Cortex of kidney (tissue), 1 donor: ENCODE measurements at places on chromosomes 2 and 18.

GRCh38 chr2:121235542-121235941 is 49.5 kb downstream of the TFCP2L1 start:
- no peak for DNase-seq

DNA sequence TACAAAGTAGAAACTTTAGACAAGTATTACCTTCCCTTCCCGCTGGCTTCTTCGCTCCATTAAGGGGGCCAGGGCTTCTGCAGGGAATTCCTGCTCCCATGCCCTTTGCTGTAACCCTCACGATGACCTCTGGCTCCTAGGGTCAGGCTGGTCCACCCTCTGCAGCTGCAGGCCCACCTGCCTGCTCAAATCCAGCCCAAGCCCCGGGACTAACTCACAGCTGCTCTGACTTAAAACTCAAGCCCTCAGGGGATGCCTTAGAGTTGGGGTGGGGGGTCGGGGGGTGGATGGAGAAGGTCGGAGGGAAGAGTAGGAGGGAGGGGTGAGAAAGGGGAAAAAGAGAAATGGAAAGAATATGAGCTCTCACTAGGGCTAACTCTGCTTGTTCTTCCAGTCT is 4.9 kb downstream of the IGFBP5 start:
- no peak for DNase-seq

DNA sequence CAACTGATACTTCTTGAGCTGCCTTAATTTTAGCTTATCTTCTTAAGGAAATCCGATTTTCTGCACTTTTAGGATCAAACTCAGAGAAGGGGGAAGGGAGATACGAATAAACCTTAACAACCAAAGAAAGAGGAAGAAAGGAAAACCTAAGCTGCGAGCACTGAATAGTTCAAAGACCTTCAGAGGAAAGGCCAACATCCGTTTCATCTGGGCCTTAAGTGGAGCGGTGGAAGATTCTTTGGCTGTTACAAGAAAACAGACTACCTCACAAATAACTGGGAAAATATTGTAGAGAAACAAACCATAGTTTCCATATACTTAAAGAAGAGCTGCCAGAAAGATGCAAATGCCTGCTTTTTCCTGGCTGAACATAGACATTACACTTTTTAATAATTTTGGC is 43.6 kb downstream of the VIT start:
- no peak for DNase-seq

GRCh38 chr2:139924070-139924469 is 1143.9 kb upstream of the NXPH2 start:
- DNase-seq, result no peak

- no peak for DNase-seq
These were observed 62.1 kb downstream of the CCDC148 start for GRCh38 chr2:158394453-158394852.

- DNase-seq, result no peak
These were observed 46.4 kb downstream of the TEX51 start for GRCh38 chr2:126945118-126945517.

GRCh38 chr2:31263636-31264190 is 29.8 kb downstream of the EHD3 start:
- DNase-seq, result no peak

DNA sequence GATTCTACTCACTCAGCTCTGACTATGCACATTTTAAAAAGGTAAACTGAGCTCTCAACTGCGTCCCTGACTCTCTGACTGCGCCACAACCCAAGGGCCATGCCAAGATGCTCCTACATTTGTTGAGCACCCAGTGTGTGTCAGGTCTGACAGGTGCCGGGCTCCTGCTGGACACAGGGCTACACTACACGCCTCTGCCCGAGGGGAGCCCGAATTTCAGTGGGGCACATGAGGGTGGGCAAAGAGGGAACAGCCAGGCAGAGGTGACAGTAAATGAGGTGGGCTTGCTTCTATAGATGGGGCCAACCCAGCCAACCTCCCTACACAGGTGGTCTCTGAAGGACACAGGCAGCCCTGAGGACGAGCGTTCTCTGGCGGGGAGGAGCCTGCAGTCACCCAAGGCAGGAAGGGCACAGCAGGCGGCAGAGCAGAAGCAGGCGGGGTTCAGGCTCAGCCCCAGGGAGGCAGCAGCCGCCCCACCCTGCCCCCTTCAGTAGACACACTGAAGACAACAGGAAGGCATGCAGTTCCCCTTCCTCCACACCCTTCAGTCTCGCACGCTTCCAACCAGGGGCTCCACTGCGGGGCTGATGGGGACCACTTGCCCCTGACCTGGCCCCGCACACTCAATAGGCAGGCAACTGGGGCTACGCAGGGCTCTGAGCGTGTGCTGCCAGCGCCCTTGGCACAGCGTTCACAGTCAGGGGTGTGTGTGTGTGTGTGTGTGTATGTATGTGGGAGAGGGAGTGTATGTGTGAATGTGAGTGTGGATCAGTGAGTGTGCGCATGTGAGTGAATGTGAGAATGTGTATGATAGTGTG is 98.4 kb downstream of the UXS1 start:
- DNase-seq, result no peak

- DNase-seq, result no peak
These were observed 162.2 kb upstream of the TWIST2 start for GRCh38 chr2:238685713-238686112.

DNA sequence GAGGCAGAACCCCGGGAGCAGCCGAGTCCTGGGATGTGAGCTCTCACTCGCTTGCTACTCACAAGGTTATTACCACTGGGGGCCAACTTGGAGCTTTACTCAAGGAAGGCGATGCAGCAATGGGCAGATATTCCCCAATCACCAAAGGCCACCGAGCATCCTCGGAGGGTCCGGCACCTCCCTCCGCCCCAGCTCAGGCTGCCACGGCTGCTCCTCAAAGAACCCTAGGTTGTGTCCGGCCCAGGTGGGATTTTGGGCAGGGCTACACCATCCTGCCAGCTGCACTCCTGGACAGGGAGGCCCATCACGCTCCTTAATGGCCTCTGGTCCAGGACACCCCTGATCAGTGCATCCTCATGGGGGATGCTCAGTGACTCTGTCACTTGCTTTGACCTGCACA is 24.8 kb downstream of the FBLN7 start:
- DNase-seq, result no peak

GRCh38 chr2:166614503-166614902 is 120.5 kb upstream of the SCN7A start:
- no peak for DNase-seq

GRCh38 chr2:76188334-76189008 is 477.8 kb upstream of the GCFC2 start:
- DNase-seq, result no peak

GRCh38 chr2:208072250-208072892 is 47.0 kb upstream of the PLEKHM3 start:
- DNase-seq, result no peak

- DNase-seq, result no peak
These were observed 766.4 kb upstream of the ID2 start for GRCh38 chr2:7915302-7916091.

- DNase-seq, result no peak
These were observed 122.5 kb downstream of the ASXL3 start for GRCh38 chr18:33700513-33700976.

DNA sequence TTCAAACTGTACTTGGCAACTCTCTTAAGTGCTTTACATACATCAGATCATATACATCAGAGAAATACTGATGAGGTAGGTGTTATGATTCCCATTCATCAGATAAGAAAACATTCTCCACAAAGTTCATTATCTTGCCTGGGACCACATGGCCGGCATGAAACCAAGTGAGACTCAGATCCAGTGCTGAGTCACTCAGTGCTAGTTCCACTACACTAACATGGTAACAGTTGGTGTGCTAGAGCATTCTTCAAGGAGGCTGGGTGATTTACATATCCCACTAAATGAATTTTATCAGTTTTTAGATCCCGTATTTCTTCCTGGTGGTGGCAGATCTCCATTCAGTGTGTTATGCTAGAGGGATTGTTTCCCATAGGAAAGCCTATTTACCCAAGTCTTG is 772.0 kb downstream of the CNTNAP5 start:
- no peak for DNase-seq

- DNase-seq, result no peak
These were observed 84.0 kb downstream of the MYL12B start for GRCh38 chr18:3345885-3346284.

DNA sequence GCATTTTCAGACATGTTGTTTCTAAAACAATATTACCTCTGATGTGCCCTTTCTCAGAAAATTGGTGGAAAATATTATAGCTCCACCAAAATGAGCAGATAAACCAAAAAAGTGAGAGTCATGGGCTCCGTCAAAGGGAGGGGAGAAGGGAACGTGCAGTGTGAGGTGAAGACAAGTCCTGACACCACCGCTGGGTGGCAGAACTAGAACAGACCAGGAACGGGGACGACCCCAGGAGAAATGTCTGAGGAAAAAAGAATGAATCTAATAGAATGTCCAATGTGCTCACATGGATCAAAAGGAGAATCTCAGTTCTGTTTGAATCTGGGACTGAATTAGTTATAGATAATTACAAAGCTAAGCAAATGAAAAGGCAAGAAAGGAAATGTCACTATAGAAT is 22.6 kb upstream of the BCL2 start:
- no peak for DNase-seq

DNA sequence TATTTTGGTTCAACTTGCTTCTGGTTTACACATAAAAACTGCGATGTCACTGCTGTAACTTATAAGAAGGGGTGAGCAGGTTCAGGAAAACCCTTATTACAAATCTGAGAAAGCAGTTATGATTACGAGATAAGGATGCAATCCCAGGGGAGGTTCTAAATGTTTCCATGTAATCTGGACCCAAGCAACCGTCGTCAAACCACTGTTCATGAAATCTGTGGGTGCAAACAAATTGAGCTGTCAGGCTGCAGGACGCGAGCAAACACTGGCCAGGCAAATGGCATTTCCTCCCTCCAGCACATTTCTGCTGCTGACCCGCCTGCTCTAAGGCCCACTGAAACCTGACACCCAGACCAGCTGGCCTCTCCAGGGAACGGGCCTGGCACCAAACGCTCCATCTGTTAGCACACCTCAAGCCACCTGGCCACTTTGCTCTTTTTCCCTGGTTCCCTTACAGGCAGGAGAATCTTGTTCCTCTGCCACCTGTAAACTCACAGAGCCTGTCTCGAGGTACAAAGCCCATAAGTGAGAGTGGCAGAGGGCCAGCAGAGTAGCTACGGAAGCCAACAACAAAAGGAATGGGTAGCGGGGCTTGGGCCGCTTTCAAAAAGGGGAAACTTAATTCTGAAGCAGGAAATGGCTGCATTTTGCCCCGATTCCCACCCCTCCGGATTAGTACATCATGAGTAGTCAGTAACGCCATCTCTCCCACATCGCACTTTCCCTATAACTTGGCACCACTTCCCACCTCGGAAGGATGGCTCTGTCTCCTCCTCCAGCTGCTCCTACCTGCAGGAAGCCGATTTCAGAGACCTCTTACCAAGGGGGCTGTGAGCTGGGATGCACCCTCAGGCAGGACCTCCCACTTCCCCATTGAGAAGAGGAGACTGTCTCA is 26.5 kb downstream of the CRACDL start:
- no peak for DNase-seq

DNA sequence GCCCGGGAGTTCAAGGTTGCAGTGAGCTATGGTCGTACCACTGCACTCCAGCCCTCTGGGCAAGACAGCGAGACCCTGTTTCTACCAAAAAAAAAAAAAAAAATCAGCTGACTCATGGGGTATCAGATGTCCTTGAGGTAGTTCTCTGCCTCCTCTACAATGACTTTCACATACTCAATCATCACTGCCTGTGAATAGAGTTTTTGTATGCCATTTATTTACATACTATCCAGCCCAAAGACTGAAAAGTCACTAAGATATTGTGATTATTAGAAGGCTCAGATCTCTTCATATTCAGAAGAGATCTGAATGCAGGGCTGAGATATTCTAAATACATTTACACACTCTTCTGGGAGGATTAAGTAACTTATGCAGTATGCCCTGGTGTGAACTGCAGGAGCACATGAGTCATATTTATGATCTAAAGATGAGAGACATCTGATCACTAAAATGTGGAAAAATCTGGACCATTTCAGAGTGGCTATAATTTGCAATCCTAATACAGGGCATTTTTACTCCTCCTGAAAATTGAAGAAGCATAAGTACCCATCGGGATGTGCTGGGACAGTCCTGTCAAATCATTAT is 38.9 kb downstream of the KLF7 start:
- DNase-seq, result no peak

- DNase-seq, result no peak
These were observed 6.8 kb downstream of the FER1L5 start for GRCh38 chr2:96649342-96649741.

- DNase-seq, result no peak
These were observed 814 bp upstream of the RAB1A start for GRCh38 chr2:65130664-65131175.

GRCh38 chr2:126317790-126318431 is 338.0 kb upstream of the GYPC start:
- no peak for DNase-seq

DNA sequence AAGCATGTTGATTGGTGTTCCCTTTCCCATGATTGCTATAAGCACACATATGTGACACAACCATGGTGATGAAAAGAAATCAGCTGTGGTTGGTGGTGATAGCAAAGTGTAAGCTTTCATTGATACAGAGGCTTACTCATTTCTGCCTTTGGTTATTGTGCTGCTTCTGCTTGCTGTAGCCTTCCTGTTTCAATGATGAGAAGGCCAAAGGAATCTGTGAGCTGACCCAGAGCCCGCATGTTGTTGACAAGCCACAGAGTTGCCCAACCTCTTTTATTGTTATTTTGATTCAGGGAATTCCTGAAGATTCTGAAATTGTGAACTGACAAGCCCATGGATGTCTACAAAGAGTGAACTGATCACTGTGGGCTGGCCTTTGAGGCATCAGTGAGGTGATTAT is 164.4 kb downstream of the TMEFF2 start:
- DNase-seq, result no peak

DNA sequence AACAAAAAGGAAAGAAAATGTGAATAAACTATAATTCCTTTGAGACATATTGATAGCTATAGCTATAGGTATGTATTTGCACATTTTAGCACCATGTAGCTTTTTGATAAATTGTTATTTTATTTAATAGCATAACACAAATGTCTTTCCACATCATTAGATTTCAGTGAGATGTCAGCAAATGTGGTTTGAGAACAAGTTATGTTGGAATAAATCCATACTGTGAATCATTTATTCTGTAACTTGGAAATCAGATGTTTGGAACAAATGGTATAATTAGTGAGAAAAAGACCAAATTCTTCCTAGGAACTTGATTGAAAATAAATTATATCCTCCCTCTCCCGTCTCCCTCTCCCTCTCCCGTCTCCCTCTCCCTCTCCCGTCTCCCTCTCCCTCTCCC is 62.8 kb downstream of the NABP1 start:
- no peak for DNase-seq

GRCh38 chr2:99698896-99699295 is 209.1 kb upstream of the REV1 start:
- no peak for DNase-seq
